Foreskin melanocyte (primary cell): ENCODE measurements at places on chromosomes 13 and 19.

- DNase-seq: no peak
Observed at GRCh38 chr19:51198641-51199040, 26.2 kb upstream of the CD33 start.

DNA sequence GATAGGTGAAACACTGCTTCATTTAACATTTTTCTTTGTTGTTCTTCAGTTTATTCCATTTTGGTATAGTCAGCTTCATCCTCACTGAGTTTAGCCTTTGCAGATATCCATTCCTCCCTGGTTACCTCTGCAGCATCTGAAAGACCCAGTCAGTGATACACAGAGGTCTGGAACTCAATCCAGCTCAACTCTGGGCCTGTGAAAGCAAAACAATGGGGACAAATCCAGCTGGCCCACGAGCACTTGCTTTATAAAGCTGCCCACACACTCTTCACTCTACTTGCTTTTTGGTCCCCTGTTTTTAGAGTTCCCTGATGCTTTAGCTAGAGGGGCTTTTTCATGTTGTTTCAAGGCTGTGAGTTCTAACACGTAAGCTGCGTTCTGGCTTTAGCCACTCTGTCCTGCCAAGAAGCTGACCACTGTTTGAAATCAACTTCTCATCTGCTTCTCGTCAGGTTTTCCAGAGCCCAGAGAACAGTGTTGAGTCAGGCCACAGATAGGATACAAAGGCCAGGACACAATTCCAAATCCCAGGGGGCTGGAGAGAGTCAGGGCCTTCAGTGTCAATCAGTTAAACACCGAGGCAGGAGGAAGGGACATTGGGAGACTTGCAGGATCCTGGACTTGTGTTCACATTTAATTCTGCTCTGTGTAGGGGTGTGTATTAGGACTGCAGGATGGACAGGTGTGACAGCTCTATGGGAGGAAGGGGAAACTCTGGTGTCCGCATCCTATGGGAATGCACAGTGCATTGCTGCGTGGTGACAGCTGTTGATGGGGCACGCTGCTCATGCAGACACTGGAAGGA, 83.5 kb upstream of the RNF113B start:
- no peak for DNase-seq

DNA sequence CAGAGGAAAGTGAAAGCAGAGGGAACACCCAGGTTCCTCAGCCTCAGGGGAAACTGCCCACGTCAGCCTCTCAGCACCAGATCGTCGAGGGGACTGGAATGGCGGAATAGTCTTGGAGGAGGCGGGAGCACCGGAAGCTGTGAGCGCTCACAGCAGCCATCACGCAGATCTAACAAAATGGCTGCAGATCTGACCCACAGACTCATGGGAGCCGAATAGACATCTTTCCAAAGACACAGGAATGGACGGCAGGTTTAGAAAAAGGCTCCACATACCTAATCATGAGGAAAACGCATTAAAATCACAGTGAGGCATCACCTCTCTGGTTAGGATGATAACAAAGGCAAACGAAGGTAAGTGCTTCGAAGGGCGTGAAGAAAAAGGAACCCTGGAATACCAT, 11.8 kb upstream of the LILRA2 start:
- DNase-seq: no peak

DNA sequence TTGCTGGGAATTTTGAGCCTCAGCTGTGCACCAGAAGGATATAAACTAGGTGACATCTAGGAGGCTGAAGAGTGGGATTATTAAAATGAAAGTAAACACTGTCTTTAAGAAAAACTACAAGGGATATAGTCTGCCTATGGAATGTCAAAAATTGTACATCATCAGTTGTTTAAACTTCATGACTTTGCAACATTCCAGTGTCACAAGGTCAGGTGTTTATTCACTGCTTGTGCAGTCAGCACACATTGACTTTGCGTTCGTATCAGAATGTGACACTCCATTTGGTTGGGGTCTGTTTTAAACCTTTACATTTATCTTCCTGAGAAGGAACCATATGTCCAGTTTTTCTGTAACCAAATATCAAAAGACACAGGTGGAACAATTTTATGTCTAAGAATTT, 85.6 kb downstream of the KL start:
- no peak for DNase-seq

DNA sequence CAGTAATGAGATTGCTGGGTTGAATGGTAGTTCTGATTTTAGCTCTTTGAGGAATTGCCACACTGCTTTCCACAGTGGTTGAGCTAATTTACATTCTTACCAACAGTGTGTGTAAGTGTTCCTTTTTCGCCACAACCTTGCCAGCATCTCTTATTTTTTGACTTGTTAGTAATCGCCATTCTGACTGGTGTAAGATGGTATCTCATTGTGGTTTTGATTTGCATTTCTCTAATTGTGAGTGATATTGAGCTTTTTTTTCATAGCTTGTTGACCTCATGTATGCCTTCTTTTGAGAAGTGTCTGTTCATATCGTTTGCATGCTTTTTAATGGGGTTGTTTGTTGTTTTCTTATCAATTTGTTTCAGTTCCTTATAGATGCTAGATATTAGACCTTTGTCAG, 245.0 kb downstream of the MTUS2 start:
- no peak for DNase-seq

- peak; percentile 22 for DNase-seq
Observed at GRCh38 chr13:48853728-48854102, 122.0 kb upstream of the FNDC3A start.

DNA sequence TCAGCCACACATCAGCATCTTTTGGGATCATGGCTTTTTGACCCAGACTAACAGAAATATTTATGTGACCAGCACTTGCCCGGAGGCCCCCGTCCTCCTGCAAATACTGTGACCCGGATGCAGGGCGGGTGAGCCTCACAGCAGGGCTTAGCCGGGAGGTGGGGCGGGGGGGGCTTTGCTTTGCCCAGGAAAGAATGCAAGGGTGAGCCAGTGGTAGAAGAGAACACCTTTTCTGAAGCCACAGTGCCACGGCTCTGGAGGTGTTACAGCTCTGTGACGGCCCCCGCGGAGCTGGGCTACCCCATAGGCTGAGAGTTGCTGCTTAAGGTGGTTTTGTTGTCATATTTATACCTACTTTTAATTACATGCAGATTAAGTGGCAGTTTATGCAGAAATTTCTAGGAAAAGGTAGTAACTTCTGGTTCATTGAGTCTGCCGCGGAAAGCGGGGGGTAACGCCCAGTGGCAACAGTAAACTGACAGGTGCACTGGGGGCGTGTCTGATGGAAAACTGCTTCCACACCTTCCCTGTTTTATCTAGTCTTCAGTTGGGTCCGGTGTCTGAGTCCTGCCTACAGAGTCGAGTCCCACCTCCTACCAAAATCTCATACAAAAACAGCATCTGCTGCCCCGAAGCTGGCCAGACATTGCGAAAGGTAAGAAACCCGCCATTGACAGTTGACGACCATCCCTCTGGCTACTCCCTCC, 187.9 kb downstream of the TEX29 start:
- DNase-seq: no peak

GRCh38 chr13:111857336-111857735, 209.6 kb upstream of the SOX1 start:
- DNase-seq: no peak
